Neural progenitor cell (in vitro differentiated cells): ENCODE measurements at places on chromosomes 2 and 18. TPM values are rescaled to one million over a fixed set of nuclear protein-coding genes. Genes with fewer than 3 reads are reported as not detected.
A peak's percentile ranks its signal among the peaks of the same experiment; 100 is the strongest.

Gene ASPRV1
- total RNA-seq: 0.30 and 1.2 TPM in 2 replicates

Gene REG3G
- total RNA-seq: not detected in 2 replicates

Gene CSRNP3
- total RNA-seq: 14.7 and 16.9 TPM in 2 replicates

Gene RTP5
- not detected in 2 replicates for total RNA-seq

GRCh38 chr2:129915303-129915840 is 64.1 kb upstream of the RAB6C start:
- no peak overlapping the region for H3K4me3 ChIP-seq
- no peaks in the 10 kb centered on the region for H3K27me3 ChIP-seq
- DNase-seq: no peak
- H3K27ac ChIP-seq: no peak overlapping the region
- H3K4me1 ChIP-seq: no peaks in the 10 kb centered on the region

DNA sequence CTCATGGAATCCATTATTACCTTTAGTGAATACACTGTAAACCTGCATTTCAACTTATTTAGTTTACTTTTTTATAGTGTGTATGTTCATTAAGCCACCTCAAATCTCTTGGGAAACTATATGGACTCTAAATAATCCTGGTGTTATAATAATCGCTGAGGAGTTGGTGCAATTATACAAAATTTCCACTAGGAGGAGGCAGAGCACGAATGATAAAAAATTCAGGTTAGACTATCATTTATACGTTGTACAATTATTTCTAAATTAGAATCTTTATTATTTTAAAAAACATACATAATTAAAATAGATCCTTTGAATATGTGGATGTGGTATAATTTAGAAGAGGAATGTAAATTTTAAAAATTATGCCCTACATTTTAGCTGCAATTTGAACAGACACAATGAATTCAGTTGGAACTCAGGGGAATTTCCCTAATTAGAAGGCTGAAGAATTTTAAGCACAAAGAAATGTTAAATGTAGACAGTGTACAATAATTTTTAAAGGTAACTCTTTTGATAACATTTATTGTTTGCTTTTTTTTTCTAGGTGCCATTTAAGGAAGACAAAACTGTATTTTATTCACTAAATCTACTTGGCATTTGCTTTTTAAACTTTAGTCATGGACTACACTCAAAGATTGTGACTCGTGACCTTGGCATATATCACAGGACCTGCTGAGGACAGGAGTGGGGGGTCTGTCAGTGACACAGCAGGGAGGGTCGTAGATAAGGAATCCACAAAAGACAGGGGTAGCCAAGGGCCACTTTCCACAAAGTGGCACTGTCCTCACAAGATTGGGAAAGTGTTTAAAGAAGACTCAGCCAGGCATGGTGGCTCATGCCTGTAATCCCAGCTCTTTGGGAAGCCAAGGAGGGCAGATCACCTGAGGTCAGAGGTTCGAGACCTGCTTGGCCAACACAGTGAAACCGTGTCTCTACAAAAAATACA is 45.5 kb downstream of the RAB12 start:
- no peaks in the 10 kb centered on the region for H3K36me3 ChIP-seq
- no peak overlapping the region for H3K27ac ChIP-seq
- H3K4me3 ChIP-seq: no peak overlapping the region
- H3K27me3 ChIP-seq: no peaks in the 10 kb centered on the region

DNA sequence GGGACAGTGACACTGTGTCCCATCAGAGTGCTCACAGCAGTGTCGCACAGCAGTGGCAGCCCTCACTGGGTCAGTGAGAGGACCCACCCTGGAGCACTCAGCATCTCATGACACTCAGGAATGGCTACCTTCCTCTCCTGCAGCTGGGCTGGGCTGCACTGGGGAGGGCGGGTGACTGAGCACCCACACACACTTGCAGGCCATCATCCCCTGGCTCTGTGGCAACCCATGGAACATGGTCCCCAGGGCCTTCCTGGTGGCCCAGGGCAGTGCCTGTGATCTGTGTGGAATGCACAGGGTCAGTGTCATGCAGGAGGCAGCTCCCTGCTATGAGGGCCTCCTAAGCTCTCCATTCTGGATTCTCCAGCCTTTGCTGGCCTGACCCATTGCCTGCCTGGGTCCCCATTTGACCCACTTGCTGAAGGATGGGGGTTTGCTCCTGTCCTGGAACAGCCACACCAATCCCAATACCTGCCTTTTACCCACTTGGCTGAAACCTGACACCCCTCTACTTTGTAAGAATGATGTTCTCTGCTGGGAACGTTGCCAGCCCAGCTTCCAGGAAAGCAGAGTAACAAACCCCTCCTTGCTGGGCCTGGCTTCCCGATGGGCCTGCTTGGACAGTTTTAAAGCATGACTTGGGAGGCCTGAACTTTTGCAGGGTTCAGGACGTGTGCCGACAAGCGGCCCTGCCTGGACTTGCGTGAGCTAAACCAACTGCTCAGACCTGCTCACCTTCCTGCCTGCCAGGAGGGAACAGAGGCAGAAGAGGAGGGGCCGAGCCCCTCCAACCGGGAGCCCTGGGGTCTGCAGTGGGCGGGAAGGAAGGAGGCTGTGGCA is 13.7 kb downstream of the HS6ST1 start:
- no peaks in the 10 kb centered on the region for H3K27me3 ChIP-seq
- no peaks in the 10 kb centered on the region for H3K36me3 ChIP-seq

- H3K27ac ChIP-seq: no peak overlapping the region
- H3K4me3 ChIP-seq: no peak overlapping the region
- no peaks in the 10 kb centered on the region for H3K4me1 ChIP-seq
- no peaks in the 10 kb centered on the region for H3K27me3 ChIP-seq
- DNase-seq: no peak
- no peaks in the 10 kb centered on the region for H3K36me3 ChIP-seq
These were observed 253.4 kb upstream of the NETO1 start for GRCh38 chr18:73121207-73121606.

- DNase-seq: no peak
- peak overlapping the region; percentile 77 for H3K27ac ChIP-seq
- H3K4me1 ChIP-seq: peaks cover 8% of the 10 kb centered on the region
- peak overlapping the region; percentile 82 for H3K4me3 ChIP-seq
- no peaks in the 10 kb centered on the region for H3K27me3 ChIP-seq
- peaks cover 11% of the 10 kb centered on the region for H3K36me3 ChIP-seq
These were observed 680 bp downstream of the ATP5F1A start for GRCh38 chr18:46097431-46097800.

- no peaks in the 10 kb centered on the region for H3K27me3 ChIP-seq
- H3K4me3 ChIP-seq: no peak overlapping the region
- H3K36me3 ChIP-seq: no peaks in the 10 kb centered on the region
- H3K4me1 ChIP-seq: peaks cover 9% of the 10 kb centered on the region
- no peak overlapping the region for H3K27ac ChIP-seq
These were observed 15.3 kb upstream of the EPAS1 start for GRCh38 chr2:46281939-46282338.

DNA sequence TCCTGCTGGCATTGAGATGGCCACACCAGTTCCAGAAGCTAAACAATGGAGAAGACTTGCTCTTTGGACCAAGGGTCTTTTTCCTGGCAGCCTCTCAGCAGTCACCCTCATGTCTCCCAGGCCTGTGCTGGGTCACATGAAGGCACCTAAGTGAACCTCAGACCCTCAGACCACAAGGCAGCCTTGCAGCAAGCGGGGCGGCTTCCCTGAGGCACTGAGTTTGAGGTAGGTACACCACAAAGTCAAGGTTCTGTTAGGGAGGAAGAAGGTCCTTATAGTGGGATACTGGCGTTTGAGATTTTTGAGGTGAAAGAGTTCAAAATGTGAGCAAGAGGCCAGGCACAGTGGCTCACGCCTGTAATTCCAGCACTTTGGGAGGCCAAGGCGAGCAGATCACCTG is 8.5 kb upstream of the PRELID3A start:
- H3K27ac ChIP-seq: no peak overlapping the region
- H3K4me3 ChIP-seq: no peak overlapping the region
- no peaks in the 10 kb centered on the region for H3K4me1 ChIP-seq
- H3K27me3 ChIP-seq: peaks cover 6% of the 10 kb centered on the region

GRCh38 chr18:62347089-62347506 is 22.0 kb downstream of the TNFRSF11A start:
- peak; percentile 19 for DNase-seq
- H3K27ac ChIP-seq: no peak overlapping the region
- H3K4me3 ChIP-seq: no peak overlapping the region
- H3K27me3 ChIP-seq: no peaks in the 10 kb centered on the region
- no peaks in the 10 kb centered on the region for H3K36me3 ChIP-seq
- H3K4me1 ChIP-seq: peaks cover 13% of the 10 kb centered on the region

GRCh38 chr2:26438526-26438925 is 36.8 kb downstream of the DRC1 start:
- no peaks in the 10 kb centered on the region for H3K27me3 ChIP-seq
- no peak for DNase-seq
- no peaks in the 10 kb centered on the region for H3K36me3 ChIP-seq
- H3K4me3 ChIP-seq: no peak overlapping the region

- H3K36me3 ChIP-seq: peaks cover 9% of the 10 kb centered on the region
- no peaks in the 10 kb centered on the region for H3K27me3 ChIP-seq
- H3K27ac ChIP-seq: no peak overlapping the region
- H3K4me3 ChIP-seq: no peak overlapping the region
These were observed 9.9 kb downstream of the NCAPH start for GRCh38 chr2:96345438-96345837.

DNA sequence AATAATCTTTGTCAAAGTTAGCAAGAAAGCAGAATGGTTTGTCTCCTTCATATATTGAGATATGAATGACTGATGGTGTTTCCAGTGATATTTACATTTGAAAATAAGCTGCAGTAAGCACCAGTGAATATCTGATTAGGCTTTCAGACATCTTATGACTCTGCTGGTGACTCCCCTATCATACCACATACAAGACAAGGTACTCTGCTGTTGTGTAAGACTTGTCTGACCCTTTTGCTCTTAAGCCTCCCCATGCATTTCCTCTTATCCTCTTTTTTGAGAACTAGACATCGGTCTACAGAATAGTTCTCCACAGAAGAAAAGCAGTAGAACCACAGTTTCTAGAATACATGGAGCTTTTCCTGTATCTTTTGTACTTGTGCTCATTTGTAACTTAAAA is 9.3 kb downstream of the POLI start:
- no peaks in the 10 kb centered on the region for H3K27me3 ChIP-seq
- peaks cover 48% of the 10 kb centered on the region for H3K36me3 ChIP-seq
- H3K4me1 ChIP-seq: peaks cover 14% of the 10 kb centered on the region
- DNase-seq: no peak

GRCh38 chr2:158378926-158379325 is 77.6 kb downstream of the CCDC148 start:
- no peak for DNase-seq
- H3K4me1 ChIP-seq: no peaks in the 10 kb centered on the region
- H3K27me3 ChIP-seq: no peaks in the 10 kb centered on the region
- no peak overlapping the region for H3K27ac ChIP-seq
- H3K36me3 ChIP-seq: no peaks in the 10 kb centered on the region

GRCh38 chr2:167935803-167936110 is 311.6 kb downstream of the STK39 start:
- no peak overlapping the region for H3K27ac ChIP-seq
- H3K4me3 ChIP-seq: no peak overlapping the region
- DNase-seq: no peak
- H3K36me3 ChIP-seq: no peaks in the 10 kb centered on the region
- no peaks in the 10 kb centered on the region for H3K27me3 ChIP-seq
- peaks cover 11% of the 10 kb centered on the region for H3K4me1 ChIP-seq

DNA sequence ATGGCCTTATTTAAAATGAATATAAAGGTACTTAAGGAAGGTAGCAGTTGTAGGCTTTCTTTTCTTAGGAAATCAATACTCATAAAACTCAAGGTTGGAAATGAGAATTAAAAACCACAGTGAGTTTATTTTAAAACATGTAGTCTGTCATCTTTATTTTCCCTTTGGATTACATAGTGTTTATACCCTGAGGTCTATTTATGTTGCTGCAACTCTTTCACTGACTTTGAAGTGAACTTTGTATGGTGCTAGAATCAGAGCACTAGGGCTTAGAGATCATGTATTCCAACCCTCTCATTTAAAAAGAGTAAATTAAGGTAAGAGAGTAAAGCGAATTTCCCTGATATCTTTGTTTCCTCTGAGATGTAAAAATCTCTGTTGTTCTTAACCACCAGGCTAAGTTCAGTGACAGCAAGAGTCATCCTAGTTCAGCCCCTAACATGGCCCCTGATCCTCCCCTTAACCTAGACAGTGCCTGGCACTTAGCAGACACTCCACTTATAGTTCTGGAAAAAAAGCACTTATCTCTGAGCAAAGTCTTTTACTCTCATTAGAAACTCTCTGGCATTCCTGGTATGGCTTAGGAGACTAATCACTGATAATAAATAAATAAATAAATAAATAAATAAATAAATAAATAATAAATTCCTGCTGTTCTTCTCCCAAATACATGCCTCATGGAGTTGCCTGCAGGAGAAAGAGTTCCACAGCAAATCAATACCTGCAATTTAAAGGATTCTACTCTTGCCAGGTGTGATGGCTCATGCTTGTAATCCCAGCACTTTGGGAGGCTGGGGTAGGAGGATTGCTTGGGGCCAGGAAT is 33.0 kb upstream of the PPP1R1C start:
- no peaks in the 10 kb centered on the region for H3K36me3 ChIP-seq
- H3K27me3 ChIP-seq: no peaks in the 10 kb centered on the region
- H3K4me1 ChIP-seq: peaks cover 4% of the 10 kb centered on the region
- no peak for DNase-seq

- H3K4me1 ChIP-seq: peaks cover 15% of the 10 kb centered on the region
- H3K36me3 ChIP-seq: peaks cover 8% of the 10 kb centered on the region
- H3K27ac ChIP-seq: no peak overlapping the region
These were observed 6.0 kb downstream of the KRCC1 start for GRCh38 chr2:88049622-88050021.

GRCh38 chr2:54546518-54546917 is 90.4 kb downstream of the SPTBN1 start:
- H3K36me3 ChIP-seq: no peaks in the 10 kb centered on the region
- H3K27me3 ChIP-seq: no peaks in the 10 kb centered on the region
- no peak for DNase-seq
- H3K27ac ChIP-seq: no peak overlapping the region
- no peak overlapping the region for H3K4me3 ChIP-seq
- peaks cover 7% of the 10 kb centered on the region for H3K4me1 ChIP-seq

DNA sequence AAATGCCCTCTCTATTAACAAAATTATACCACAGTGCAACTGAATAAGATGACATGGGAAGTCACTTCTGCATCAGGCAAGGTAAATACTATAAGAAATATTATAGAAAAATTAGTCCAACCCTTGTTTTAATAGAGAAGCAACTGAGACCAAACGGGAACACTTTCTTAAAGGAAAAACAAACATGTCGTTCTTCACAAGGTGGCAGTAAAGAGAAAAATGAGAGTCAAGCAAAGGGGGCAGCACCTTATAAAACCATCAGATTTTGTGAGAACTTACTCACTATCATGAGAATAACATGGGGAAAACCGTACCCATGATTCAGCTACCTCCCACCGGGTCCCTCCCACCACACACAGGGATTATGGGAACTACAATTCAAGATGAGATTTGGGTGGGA is 481.7 kb upstream of the CRIM1 start:
- no peak for DNase-seq
- H3K4me1 ChIP-seq: no peaks in the 10 kb centered on the region
- no peak overlapping the region for H3K27ac ChIP-seq
- no peak overlapping the region for H3K4me3 ChIP-seq

- H3K27me3 ChIP-seq: no peaks in the 10 kb centered on the region
- DNase-seq: no peak
- H3K36me3 ChIP-seq: no peaks in the 10 kb centered on the region
- peaks cover 11% of the 10 kb centered on the region for H3K4me1 ChIP-seq
These were observed 193.2 kb downstream of the NDUFA10 start for GRCh38 chr2:239831861-239832489.
